Stimulated activated effector memory CD8-positive, alpha-beta T cell treated with anti-CD3 and anti-CD28 coated beads, Interleukin-12 subunit alpha, Interleukin-12 subunit beta, amount 100 ng/mL, for 72 hours (primary cell): ENCODE measurements at places on chromosomes 5 and 9.

DNA sequence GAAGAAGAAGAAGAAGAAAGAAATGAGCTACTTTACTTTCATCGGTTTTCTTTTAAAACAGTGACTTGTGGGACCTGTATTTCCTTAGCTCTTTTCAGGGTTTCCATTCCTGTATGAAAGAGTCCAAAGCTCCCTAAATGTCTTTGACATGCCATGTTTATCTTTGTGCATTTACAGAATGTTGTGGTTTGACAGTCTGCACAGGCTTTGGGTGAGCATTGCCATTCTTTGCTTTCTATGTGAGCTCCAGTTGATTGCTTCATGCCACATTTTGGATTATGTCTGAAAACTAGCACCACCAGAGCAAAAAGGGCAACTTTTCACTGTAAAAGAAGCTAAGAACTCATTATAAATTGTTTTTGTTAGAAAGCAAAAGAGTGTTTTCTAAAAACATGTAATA lies 733.4 kb downstream of the TLE4 start:
- no peak for DNase-seq

DNA sequence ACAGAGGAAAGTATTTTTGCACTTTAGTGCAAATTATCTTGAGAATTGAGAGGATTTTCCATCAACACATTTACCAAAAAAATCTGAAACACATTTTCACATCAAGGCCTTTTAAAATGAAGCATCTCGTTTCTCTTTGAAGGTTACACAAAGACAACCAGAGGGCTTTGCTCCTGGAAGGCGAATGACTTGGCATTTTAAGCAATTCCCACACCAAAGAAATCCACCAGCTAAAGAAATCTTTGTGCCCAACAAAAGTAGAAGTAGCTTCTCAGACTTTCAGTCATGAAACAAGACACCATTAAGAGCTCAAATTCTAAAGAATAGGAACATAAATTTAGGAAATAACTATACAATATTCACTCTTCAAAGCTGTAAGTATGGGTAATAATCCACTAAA lies 59.9 kb downstream of the HABP4 start:
- DNase-seq = no peak

GRCh38 chr9:123131258-123131657 lies 97.8 kb downstream of the GPR21 start:
- no peak for DNase-seq

- no peak for DNase-seq
Measured at GRCh38 chr5:62779010-62779422, 200.4 kb downstream of the LRRC70 start.

GRCh38 chr5:151718153-151718552 lies 31.4 kb upstream of the SPARC start:
- no peak for DNase-seq

DNA sequence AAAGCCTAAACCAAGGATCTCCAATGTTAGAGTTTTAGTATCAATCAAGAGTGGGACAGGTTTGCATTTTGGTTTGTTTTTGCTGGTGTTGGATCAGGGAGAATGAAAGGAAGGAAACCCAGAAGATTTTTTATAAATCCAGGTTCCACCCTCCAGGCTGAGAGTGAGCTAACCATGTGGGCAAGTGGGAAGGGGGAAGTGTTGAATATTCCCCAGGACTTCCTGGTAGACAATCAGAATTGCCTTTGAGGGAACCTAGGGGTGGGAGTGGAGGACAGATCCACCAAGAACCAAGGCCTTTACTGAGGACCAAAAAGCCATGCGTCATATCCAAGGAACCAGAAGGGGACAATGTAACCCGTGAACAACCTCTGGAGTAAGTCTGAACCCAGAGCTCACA lies 33.5 kb upstream of the PIK3R1 start:
- no peak for DNase-seq

GRCh38 chr5:114174837-114175236 lies 187.0 kb upstream of the KCNN2 start:
- no peak for DNase-seq

DNA sequence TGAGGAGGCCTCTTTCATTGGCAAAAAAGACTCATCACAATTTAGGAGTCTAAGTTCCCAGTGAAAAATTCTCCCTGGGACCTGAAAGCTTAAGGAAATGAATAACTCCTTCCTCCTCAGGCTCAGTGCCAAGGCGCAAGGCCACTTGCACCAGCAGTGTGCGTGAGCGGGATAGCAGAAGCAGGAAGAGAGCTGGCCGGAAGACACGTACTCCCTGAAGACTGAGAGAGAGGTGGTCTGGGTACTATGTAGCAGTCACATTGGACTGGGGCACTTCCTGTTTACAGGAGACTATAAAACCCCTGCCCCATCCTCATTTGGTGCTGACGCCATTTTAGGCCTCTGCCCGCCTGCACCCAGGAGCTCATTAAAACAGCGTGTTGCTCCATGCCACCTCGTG lies 66.3 kb upstream of the IL33 start:
- DNase-seq = no peak
